ENCODE measurements at places on chromosomes 3 and 15.

DNA sequence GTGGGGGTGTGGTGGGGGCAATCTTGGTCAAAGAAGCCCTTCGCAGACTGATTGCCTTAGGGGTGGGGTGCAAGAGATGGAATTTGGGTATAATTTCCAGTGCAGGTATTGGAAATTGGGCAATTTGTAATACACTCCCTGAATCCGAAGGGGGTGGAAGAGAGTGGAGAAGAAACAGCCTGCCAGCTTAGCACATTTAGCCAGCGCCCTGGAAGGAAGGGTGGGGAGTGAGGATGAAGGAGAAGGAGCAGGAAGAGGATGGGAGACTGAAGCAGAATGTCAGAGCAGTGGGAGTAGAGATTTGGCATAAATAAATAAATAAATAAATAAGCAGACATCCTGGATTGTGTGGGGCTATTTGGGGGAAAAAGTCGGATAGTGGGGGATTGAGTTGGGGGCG, 1.6 kb downstream of the GAP43 start:
- DNase-seq = no peak

- no peak for DNase-seq
Measured at GRCh38 chr3:151377768-151378385, 6.7 kb downstream of the P2RY12 start.

DNA sequence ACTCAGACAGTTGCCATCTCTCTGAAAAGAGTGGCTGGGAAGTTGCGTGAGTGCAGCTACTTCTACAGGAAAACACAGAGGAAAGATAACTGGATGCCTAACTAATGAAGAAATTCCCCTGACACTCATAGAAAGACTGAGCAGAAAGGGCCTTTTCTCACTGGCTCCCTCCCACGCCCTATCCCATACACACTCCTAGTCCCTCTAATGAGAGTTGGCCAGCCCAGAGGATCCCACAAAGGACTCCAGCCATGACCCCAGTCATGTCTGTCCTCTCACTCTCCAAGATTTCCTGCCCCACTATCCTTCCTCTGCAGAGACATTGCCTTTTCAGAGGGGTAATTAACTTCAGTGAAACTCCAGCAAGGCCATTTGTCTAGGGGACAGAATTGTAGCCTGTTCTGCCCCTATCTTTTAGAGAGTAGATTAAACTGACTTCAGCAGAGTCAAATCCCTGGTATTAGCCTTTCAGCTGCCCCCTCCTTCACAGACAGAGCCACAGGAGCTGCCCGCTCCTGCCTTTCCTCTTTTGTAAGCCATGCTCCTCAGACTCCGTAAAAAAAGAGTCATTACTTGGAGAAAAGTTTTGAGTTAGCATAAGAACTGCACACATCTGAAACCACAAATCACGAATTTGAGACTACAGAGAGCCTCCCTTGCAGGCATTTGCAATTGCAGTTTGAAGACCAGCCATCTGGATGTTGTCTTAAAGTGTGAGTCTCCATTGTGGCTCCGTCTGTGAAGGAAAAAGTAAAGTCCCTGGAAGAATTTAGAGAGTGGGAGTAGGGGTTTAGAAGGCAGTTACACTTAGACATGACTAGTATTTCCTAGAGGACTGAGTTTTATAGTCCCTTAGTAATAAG, 129.1 kb upstream of the SEMA6D start:
- DNase-seq = peak; percentile 43

DNA sequence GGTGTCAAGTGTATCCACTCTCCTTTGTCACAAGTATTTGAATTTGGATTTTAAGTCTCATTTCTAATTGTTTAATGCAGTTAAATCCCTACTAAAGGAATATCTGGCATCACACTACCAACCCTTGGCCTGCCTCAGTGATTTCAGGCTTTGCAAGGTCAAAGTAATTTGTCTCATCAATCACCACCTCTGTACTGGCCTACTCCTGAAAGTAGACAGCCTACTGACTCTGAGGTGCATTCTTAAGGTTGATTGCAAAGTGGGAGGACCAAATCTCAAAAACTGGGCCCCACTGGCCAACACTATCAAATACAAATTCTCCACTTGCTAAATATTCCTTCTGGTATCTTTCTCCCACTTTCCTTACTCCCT, 851 bp upstream of the TEX55 start:
- DNase-seq = no peak

- DNase-seq = no peak
Measured at GRCh38 chr3:32414522-32415202, 23.0 kb downstream of the CMTM7 start.

- peak; percentile 41 for DNase-seq
Measured at GRCh38 chr3:49805897-49806701, 3.0 kb downstream of the INKA1 start.

DNA sequence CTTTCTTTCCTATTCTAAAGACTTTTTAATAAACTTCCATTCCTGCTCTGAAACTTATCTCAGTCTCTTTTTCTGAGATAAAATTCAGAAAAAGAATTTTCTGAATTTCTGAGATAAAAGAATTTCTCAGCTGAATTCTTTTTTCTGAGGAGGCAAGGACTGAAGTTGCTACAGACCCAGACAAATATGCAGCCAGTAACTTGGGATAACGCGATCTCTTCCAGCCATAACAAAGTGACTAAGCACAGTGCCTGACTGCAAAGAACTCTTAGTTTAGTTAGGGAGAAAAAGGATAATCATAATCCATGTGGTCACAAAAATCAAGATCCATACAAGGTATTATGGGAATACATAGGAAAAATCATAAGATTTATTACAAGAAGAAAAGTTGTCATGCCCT, 222.0 kb upstream of the GAP43 start:
- no peak for DNase-seq

DNA sequence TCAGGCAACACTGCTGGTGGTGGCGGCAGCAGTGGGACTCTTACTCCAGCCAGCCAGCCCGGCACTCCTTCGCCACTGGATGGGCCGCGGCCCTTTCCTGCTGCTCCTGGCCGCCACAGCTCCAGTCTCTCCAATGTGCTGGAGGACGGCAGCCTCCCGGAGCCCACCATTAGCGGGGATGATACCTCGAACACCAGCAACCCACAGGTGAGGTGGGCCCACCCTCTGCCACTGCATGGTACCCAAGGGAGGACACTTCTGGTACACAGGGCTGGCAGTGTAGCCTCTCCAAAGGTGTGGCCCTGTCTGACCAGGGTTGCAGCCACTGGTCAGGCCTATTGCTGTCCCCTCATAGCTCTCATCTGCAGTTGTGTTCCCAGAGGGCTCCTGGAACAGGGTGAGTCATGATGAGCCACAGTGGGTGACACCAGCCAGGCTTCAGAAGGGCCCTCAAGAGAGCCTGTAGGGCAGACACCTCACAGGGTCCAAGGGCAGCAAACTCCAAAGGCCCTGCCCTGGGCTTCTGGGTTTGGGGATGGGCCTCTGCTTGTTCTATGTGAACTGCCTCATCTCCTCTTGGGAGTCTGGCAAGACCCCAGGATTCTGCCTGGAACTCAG, 20.8 kb downstream of the NBEAL2 start:
- DNase-seq = peak; percentile 40

- DNase-seq = no peak
Measured at GRCh38 chr3:141556034-141556433, 69.2 kb downstream of the RASA2 start.

GRCh38 chr3:58824285-58824684, 157.7 kb upstream of the FAM3D start:
- DNase-seq = peak; percentile 22

DNA sequence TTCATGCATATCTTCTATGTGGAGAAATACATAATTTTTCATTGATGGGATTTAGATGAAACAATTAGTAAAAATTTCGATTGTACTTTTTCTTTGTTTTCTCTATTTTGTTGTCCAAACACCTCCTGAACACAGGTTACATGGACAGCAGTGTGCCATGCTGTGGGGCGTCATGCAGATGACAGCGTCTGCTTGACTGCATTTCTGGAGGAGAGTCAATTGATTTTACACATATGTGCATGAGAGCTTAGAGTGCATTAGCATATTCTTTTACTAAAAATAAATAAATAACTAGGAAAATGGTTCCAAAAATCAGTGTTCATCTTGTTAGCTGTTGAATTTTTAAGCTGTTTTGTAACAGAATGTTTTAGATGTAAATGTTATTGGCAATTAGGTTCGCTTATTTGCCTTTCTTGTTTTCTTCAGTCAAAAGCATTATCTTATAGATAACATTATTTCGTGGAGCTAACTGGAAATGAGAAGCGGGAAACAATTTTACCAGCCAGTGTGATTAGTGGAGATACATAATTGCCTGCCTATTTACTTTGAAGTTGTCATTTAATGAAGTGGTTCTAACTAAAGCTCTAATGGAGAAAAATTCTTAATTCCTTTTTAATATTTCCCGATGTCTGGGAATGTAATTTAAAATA, 82.7 kb upstream of the VGLL3 start:
- no peak for DNase-seq

DNA sequence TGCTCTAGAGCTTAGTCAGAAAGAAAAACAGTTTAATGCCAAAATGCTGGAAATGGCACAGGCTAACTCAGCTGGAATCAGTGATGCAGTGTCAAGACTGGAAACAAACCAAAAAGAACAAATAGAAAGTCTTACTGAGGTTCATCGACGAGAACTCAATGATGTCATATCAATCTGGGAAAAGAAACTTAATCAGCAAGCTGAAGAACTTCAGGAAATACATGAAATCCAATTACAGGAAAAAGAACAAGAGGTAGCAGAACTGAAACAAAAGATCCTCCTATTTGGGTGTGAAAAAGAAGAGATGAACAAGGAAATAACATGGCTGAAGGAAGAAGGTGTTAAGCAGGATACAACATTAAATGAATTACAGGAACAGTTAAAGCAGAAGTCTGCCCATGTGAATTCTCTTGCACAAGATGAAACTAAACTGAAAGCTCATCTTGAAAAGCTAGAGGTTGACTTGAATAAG, 150.5 kb upstream of the LRRFIP2 start:
- DNase-seq = no peak

GRCh38 chr3:143035466-143036211, 34.3 kb downstream of the U2SURP start:
- no peak for DNase-seq

DNA sequence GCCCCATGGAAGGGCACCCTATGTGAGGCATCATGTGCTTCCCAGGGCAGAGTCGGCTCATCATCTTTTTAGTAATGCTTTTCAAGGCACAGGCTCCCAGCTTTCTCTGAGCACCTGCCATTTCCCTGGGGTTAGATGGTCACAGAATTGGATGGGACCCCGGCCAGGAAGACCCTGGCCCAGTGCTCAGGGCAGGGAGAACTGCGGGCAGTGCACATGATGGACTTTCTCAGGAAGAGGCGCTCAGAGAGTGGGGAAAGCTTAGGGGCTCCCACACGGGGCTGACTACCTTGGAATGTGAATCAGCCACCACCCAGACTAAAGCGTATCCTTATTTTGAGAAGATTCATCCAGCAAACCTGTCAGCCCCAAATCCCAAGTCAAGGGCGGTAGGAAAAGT, 16.5 kb upstream of the SKOR1 start:
- no peak for DNase-seq

DNA sequence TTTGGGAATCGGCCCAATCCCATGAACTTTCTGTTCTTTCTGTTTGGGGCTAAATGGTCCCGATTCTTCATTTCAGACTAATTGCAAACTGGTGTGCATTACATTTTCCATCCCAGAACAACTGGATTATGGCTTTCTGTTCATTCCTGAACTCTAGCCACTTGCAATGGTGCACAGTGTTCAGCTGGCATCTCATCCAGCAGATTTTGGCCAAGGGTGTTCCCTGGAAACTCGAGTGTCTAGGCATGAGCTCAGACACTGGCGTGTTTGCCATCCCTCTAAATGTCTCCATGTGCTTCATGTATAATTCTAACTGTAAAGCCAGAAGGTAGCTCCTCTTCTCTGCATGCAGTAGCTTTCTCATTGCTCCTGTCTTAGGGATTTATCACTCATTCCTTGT, 97.1 kb upstream of the MYZAP start:
- no peak for DNase-seq

DNA sequence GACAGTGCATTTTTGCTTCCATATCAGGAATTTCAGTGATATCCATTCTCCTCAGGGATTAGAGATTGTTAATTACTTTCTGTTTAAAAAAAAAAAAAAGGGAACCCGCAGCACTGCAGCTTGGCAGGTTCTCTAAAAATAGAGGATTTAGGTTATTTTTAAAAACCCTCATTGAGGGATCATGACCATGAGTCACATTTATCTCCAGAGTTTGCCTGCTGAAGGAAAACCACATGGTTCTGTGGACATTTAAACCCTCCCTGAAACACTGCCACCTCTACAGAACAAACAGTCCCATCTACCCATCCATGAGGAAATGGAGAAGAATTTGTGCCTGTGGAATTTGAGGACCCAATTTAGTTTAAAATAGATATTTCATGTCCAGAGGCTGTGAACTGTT, 66.2 kb upstream of the UBE2E1 start:
- DNase-seq = no peak

- DNase-seq = no peak
Measured at GRCh38 chr3:52041118-52041731, 15.1 kb downstream of the DUSP7 start.

Data from heart left ventricle (tissue), 16 donors.